Kidney capillary endothelial cell (primary cell): ENCODE measurements at places on chromosomes 5 and 9.
A peak's percentile ranks its signal among the peaks of the same experiment; 100 is the strongest.

DNA sequence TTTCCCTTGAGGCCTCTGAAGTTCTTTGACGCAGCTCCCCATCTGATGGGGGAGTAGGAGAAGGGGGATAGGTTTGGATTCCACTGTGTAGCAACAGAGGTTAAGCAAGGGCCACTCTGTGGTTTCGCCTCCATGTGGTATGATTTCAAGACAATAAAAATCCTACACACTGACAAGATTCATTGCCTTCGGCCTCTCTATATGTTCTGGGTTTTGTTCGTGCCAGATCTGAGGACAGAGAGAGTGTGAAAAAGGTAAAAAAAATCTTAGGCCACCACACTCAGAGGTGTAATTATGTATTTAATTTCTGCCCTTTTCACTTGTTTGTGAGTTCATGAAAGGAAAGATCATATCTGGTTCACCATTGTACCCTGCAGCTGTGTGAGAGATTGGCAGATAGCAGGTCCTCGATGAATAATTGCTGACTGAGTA lies 715.2 kb upstream of the ZNF608 start:
- DNase-seq, result no peak

- peak; percentile 73 for DNase-seq
Measured at GRCh38 chr5:75053304-75054133, 1.2 kb upstream of the GCNT4 start.

GRCh38 chr5:171121638-171122037 lies 187.4 kb upstream of the TLX3 start:
- DNase-seq, result no peak

DNA sequence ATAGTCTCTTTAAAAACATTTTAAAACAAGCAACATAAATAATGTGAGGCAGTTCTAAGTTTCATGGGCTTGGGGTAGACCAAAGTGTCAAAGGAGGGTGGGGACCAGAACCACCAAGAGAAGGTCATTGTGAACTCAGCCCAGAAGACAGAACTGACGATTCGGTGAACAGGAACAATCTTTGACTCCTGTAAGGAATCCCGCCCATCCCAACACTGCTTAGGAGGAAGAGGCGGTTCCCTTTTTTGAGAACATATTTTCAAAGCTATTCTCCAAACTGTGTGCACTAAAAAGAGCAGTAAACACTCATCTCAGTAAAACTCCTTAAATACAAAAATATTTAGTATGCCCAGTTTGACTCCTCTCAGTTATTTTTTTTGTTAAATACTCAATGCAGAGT lies 176.5 kb upstream of the TLE4 start:
- no peak for DNase-seq

DNA sequence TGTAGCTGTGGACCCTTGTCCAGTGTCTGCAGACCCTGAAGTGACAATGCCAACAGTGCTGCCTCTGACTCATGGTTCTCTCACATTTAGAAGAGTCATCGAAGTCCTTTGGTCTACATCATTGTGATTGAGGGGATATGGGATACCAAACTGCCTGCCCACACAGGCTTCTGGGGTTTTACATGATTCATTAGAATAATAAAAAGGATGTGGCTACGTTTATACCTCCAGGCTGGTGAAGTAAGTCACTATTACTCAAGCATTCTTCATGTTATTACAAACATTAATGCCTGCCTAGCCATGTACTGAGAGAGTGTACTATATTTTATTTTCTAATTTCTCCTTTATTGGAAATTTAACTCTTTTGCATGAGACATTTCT lies 365.7 kb downstream of the SPATA31D1 start:
- peak; percentile 4 for DNase-seq

GRCh38 chr5:167709625-167710024 lies 581.8 kb upstream of the WWC1 start:
- DNase-seq, result no peak

DNA sequence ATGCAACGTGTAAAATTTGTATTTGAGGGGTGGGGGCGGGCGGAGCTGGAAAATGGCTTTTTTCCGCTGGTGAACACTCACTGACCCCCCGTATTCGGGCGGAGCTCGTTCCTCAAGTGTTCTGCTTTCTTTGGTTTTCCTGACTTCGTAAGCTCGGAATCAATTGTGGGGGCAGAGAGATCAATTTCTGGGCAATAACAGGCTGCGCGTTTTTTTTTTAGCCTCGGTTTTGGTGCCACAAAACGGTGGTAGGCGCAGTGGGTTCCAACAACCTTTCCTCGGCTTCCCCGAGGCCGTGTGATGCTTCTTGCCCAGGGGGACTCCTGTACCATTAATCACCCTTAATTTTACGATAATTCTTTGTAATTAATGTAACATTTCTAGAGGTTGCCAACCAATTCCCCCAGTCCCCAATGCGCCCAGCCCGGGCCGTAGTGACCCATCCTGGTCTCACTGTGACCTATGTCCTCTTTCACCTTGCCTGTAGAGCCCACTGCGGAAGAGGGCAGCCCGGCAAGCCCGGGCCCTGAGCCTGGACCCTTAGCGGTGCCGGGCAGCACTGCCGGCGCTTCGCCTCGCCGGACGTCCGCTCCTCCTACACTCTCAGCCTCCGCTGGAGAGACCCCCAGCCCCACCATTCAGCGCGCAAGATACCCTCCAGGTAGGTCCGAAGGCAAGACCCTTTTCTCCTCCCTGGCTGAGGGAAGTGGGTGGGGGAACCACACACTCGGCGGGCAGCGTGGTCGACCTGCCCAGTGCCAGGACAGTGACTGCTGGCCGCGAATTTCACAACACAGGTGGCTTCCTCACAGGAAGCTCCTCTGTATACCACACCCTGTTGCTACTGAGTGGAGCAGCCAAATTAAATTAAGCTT lies 3.7 kb downstream of the NR4A3 start:
- DNase-seq, result no peak

GRCh38 chr5:95821110-95822021 lies 1.2 kb downstream of the GLRX start:
- DNase-seq, result no peak

DNA sequence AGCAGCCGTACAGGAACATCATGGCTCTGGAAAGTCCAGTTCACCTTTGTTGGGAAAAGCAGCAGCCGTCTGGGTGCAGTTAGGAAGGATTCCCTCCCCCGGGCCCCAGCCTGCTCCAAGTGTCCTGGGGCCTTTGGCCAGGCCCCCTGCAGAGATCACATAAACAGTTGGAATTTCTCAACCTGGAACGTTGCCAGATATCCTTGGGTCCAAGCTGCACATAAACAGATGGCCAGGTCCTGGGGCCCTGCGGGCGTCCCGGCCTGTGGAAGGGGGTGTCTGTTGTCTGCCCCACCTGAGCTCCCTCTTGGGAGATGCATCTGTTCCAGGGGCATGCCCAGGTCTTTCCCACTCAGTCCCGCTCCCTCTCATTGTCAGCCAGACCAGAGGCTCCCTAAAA lies 92.7 kb downstream of the COL5A1 start:
- DNase-seq, result no peak

- no peak for DNase-seq
Measured at GRCh38 chr9:134240361-134240760, 76.0 kb upstream of the RNU6ATAC start.

DNA sequence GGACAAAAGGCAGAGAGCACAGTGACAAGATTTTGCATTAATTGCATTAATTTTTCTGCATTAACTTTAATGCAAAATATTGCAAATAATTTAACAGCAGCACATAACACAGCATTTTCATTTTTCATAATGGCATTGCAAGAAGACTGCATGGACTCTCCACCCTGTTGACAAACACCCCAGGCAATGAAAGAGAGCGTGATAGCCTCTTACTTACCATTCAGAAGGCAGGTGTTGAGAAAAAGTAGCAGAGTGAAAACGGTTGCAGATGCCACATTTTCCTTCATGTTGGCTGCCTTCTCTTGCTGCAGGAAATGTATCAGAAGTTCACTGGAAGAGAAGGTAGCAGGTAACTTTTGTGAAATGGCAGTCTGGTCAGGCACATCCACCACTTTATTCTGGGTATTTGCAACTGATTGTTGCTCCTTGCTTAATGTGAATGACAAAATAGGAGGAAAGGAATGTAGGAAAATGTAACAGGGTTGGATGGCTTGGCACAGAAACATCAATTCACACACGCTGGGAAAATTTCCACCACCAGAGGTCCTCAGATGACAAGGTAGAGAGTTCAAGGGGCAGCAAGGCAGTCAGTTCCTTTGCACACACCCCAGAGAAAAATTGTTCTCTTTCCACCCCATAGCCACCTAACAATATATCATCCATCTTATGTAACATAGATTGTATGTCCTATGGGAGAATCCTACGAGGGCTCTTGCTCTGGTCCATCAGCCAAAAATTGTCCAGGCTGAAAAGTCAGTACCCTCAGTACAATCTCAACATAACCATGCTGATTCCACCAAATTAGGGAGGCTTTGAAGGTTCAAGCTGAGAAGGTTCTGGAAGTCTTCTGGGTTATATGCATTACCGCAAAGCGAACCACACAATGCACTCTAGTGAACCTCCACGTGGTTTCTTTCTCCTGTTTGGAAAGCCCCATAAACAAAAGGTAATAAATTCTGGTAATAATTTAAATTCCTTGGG lies 41.9 kb upstream of the AGXT2 start:
- DNase-seq, result peak; percentile 44

GRCh38 chr5:14236757-14237156 lies 93.6 kb downstream of the TRIO start:
- no peak for DNase-seq

DNA sequence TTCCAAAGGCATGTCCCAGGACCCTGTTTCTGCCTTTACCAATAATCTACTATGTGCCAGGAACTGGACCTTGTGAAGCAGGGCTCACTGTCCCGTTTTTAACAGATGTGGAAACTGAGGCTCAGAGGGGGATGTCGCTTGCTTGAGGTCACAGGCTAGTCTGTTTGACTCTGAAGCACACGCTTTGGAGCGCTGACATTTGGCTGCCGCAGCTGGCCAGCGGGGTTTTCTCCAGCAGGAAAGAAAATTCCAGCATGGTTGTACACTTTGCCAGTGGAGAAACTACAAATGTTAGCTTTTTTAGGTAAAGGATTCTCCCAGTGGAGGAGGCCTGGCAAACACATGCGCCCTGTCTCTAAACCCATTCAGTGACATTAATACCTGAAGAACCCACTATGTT lies 50.5 kb downstream of the SH3PXD2B start:
- DNase-seq, result no peak

GRCh38 chr9:136023410-136024225 lies 62.4 kb upstream of the UBAC1 start:
- peak; percentile 33 for DNase-seq
